Activated T-helper 1 cell treated with anti-CD3 and anti-CD28 coated beads, Interleukin-2, amount 50 U/mL, for 16 hours (primary cell): ENCODE measurements at places on chromosomes 11 and 22.

- DNase-seq = no peak
These were observed 65.8 kb downstream of the PARVB start for GRCh38 chr22:44089717-44090570.

DNA sequence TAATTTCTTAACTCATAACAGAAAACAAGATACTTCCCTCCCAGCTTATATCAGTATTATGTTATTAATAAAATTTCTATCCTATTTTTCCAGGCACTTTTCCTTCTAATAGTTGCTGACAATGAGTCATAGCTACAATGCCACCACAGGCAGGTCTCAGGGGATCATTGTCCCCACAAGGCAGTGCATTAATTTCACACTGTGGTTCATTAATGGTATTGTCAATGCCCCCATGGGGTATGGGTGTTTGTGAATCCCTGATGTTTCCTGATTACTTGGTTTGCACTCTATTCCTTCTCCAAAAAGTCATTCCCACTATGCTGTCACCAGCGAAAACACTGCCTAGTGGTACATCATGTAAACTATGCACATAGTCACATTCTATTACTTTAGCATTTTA is 345.5 kb upstream of the CTSC start:
- DNase-seq = no peak

DNA sequence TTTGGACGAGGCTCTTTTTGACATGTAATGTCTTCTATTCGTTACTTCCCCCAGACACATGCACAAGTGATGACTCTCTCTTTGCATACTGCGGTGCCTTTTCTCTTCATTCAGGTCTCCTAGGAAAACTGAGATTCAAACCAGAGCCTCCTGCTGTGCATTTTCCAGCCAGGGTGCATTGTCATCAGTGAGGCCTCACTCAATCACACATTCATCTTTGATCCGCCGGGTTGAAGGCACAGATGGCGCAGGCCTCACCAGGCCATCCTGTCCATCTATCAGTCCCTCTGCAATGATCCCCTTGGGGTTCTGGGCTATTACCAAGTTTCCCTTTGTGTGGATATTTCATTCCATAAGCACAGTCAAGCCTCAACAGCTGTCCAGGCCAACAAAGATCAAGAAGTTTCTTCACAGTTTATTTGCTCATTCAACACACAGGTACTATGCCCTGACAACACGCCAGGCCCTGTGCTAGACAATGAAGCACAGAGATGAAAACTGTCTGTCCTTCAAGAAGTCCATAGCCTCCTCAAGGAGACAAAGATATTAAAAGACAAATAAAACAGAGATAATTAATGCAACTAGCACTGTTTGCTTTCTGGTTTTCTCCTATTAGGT is 107.8 kb downstream of the LARGE1 start:
- DNase-seq = no peak

GRCh38 chr22:19287076-19287707 is 4.3 kb downstream of the CLTCL1 start:
- DNase-seq = no peak

- no peak for DNase-seq
These were observed 32.0 kb downstream of the PDE2A start for GRCh38 chr11:72642043-72642883.

DNA sequence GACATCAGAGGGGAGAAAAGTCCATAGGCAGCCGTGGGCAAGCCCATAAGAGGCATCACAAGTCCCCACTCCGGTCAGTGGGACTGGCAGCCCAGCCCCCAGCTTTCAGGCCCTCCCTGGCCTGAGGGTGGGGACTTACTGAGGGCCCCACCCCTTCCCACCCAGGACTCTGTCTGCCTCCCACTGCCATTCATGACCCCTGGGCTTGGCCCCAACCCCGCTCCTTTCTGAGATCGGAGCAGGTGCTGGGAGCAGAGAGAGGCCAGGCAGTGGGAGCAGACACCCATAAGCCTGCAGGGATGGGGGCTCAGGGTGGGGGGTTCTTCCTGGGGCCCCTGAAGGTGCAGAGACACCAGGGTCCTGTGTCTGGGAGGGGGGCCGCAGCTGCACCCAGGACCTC is 5.1 kb downstream of the UPK2 start:
- DNase-seq = no peak

DNA sequence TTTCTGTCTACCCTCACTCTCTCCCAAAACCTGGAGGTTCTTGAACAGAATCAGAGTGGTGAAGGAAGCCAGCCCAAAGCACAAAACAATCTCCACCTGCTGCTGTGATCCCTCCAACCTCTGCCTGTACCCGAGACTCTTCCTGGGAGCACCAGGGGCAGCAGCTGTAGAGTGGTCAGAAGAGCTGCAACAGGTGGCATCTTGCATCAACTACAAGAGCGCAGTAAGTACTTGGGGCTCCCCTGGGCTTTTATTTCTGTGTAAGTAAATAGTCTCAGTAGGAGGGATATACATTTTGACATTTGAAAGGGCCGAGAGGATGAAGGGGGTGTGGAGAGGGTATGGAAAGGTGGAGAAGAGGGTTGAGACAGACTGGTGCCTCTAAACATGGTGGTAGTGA is 8.3 kb upstream of the UBQLNL start:
- DNase-seq = no peak

DNA sequence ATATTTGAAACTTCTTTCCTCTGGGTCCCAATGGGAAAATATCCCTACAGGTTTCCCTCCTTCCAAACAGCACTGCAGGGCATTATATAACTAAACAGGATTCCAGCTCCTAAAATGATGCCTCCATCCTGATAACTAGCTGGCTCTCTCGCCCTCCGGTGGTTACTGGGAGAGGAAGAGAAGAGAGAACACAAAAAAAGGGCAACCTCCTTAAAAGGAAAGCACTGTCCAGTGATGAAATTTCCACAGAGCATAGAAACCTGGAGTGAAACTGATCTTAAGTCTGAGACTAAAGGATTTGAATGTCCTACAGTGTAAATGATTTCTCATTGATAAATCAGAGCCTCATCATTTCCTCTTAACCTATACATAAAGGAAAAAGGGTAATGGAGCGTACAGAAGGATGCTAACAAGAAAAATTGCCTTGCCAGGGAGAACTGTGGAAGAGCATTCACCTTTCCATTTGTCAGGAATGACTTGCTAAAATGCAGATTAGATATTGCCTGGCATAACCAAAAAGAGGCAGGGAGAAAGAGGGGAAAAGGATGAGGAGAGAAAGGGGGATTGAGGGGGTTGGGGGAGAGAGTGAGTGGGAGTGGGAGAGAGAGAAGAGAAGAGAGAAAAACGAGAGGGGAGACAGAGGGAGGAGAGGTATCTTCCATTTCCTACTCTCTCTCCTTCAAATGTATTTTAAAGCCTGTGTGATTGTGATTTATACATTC is 121.3 kb downstream of the APOL5 start:
- DNase-seq = no peak

DNA sequence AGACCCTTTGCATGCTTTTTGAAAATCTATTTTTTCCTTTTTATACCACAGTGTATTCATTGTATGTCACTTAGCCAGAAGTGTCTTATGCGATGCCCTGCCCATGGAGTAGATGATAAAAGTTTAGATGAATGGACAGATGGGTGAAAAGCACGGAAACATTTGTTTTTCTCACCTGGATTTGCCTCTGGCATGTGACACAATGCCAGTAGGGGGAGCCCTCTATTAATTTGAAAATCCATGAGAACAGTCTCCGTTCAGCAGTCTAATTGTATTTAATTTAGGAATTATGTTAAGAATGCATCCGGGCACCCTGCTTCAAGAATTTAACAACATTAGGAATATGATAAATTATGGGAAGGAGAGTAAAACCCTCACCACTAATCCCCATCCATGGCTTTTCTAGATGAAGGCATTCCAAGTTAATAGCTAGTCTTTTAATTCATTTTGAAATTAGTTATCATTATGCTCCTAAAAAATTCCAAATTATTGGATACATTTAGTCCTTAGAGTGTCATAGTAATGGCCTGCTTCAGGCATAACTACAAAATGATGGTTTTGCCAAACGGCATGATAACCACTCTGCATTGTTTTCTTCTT is 55.3 kb upstream of the ALKBH3 start:
- no peak for DNase-seq

- DNase-seq = no peak
These were observed 68.3 kb downstream of the SPECC1L start for GRCh38 chr22:24338726-24339451.

- DNase-seq = no peak
These were observed 613.8 kb upstream of the TENM4 start for GRCh38 chr11:80054582-80055165.

- no peak for DNase-seq
These were observed 31.8 kb downstream of the MICAL2 start for GRCh38 chr11:12142176-12142575.

DNA sequence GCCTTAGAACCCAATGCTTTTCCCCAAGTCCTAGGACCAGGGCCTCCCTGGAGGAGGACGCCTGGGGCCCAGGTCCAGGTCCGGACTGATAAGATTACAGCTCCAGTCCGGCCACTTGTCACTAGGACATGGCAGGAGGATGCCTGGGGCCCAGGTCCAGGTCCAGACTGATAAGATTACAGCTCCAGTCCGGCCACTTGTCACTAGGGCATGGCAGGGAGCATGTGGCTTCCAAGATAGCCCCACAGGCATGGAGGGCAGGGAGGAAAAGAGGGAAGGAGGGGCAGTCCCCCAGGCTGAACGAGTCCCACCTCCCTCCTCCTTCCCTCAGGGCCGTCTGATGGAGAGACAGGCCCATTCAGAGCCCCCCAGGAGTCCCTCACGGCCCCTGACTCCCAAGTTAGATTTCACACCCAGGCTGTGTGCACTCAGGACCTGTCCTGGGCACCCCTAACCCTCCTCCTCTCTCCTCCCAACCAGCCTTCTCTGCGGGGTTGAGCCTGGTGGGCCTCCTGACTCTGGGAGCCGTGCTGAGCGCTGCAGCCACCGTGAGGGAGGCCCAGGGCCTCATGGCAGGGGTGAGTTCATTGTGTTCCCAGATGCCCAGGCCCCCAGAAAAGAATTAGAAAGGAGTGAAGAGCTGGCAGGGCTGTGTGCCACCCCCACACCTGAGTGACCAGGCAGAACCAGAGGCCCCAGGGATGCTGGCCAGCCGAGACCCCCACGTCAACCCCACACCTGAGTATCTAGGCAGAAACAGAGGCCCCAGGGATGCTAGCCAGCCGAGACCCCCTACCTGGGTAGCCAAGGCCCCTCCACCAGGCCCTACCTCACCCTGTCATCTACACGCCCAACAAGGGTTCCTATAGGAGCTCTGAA is 2.1 kb downstream of the TSPAN32 start:
- DNase-seq = no peak

- no peak for DNase-seq
These were observed 80.3 kb downstream of the NXPE2 start for GRCh38 chr11:114758627-114759026.

- DNase-seq = no peak
These were observed 160.5 kb upstream of the TBCEL start for GRCh38 chr11:120863359-120863758.

DNA sequence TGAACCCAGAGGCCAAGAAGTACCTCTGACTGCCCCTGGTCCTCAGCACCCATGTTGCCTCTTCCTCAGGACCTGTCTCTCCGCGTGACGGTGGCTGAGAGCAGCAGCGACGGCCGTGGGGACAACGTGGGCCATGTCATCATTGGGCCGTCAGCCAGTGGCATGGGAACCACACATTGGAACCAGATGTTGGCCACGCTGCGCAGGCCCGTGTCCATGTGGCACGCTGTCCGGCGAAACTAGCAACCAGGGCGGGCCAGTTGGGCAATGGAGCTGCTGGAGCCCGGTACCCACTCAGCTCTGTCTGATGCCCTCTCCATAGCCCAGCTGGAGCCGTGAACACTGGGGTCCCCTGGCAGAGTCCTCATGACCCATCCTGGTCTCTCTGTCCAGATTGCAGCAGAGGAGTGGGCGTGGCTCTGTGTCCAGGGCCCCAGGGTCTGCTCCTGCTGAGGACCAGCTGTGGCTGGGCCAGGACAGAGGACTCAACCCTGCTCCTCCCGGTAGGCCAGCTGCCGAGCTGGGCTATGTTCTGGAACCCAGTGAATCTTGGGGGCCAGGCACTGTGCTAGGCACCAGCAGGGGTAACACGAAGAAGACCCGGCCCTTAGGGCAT is 8.0 kb upstream of the RHOD start:
- DNase-seq = no peak

- no peak for DNase-seq
These were observed 192.6 kb downstream of the DSCAML1 start for GRCh38 chr11:117604336-117604995.

DNA sequence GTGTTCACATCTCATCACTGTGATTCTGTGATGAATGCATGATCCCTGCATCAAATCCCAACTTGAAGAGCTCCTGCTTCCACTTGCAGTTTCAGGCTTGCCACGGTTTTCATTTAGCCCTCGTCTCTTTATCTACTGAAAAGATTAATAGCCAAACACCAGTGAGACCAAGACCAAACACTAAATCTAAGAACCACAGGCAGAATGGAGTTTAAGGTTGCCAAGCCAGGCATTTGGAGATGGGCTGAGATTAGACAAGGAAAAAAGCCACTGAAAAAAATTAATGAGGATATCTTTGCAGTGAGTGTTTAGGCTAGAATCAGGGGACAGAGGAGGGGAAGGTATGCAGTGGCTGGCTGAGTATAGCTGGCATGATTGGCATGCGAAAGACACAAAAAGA is 227.2 kb upstream of the BLID start:
- no peak for DNase-seq

- no peak for DNase-seq
These were observed 51.1 kb upstream of the KCNQ1OT1 start for GRCh38 chr11:2750682-2751522.

DNA sequence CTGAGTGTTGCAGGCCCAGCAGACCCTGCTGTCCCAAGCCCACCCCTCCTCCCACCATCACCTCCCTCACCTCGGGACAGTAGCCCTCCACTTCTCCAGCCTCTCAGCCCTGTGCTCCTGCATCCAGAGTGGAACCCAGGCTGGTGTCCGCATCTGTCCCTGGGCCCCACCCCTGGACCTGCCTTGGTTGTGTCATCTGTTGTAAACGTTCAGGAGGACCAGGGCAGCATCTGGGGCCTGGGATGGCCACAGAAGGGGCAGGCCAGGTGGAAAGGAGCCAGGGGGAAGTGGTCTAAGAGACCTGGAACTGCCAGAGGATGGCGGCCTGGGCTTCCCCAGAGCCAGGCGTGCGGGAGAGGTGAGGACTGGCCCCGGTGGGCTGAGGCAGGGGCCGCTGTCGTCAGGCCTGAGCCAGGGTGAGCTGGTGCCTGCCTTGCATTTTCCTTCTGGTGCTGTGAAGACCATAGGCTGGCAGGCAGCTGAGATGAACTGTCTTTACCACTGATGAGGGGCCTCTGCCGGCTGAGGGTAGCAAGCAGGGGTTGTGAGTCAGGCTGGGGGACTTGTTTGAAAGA is 26.1 kb upstream of the MGAT3 start:
- no peak for DNase-seq
